Kidney epithelial cell (primary cell): ENCODE measurements at places on chromosomes 11 and 22.

GRCh38 chr11:16993495-16993894 is 20.7 kb downstream of the PLEKHA7 start:
- DNase-seq, result peak; percentile 82

- no peak for DNase-seq
Measured at GRCh38 chr11:33543823-33544222, 156.8 kb downstream of the C11orf91 start.

DNA sequence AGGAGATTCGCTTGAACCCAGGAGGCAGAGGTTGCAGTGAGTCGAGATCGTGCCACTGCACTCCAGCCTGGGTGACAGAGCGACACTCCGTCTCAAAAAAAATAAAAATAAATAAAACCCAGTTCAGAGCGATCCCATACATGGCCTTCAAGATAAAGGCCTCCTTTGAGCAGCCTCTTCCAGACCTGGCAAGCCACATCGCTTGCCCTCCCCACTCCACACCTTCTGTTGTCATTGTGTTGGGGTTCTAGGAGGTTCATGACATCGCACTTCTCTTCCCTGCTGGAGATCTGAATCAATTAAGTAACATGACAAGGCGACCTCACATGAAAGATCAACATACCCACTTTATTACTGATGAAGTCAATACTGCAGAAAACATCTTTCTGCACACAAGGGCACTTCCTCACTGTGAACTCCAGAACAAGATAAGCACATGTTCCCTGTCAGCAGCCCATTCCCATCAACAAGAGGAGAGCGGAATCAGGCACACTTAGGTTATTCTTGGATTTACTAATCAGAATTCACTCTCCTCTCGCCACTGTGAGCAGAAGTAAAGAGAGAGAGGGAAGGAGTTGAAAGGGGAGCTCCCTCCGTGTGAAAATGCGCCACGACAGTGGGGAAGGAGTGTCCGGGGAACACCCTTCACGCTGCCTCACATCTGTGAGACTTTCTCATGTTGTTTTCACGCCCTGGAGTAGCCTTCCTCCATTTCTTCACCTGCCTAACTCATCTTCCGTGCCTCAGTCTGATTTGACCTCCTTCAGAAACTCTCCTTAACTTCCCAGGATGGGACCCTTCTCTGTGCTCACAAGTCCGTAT is 38.3 kb downstream of the SC5D start:
- no peak for DNase-seq

DNA sequence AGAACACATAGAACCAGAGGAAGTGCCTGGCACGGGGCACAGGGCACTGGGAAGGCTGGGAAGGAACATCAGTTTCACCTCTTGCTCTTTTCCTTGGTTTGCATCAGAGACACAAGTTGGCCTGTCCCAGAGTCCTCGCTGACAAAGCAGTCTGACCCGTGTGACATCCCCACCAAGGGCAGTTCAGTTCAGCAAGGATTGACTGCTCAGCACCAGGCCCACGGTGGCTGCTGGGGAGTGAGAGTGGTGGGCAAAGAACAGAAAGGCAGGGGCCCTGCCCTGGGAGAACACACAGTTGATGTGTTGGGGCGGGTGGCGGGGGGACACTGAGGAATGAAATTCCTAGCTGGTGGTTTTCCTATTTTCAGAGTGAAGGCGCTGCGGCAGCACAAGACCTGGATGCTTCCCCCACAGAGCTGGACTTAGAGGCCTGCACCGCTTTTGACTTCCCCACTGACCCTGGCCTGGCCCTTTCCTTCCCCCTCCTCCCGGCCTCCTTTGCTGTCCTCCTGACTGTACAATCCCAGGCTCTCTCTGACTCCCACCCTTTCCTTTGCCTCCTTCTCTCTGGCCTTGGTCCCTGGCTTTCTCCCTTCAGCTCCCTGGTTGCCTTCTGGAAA is 2.2 kb upstream of the TMPRSS13 start:
- no peak for DNase-seq

DNA sequence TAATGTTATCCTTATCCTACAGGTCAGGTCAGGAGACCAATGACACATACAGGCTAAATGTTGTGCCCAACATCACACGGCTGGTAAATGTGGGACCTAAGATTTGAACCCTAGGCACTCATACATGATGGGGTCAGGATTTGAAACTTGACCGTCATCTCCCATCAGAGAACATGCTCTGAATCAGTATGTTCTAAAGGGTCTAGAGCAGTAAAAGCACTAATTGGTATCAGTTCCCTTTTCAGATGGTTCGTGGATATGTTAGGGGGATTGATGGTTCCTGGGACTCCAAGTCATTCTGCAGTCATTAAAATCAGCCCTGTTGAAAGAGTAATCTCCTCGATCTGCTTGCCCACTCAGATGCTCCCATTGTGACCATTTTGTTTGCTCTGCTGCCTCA is 65.5 kb downstream of the BMAL1 start:
- no peak for DNase-seq

- no peak for DNase-seq
Measured at GRCh38 chr11:8760896-8761295, 78.3 kb downstream of the RPL27A start.

DNA sequence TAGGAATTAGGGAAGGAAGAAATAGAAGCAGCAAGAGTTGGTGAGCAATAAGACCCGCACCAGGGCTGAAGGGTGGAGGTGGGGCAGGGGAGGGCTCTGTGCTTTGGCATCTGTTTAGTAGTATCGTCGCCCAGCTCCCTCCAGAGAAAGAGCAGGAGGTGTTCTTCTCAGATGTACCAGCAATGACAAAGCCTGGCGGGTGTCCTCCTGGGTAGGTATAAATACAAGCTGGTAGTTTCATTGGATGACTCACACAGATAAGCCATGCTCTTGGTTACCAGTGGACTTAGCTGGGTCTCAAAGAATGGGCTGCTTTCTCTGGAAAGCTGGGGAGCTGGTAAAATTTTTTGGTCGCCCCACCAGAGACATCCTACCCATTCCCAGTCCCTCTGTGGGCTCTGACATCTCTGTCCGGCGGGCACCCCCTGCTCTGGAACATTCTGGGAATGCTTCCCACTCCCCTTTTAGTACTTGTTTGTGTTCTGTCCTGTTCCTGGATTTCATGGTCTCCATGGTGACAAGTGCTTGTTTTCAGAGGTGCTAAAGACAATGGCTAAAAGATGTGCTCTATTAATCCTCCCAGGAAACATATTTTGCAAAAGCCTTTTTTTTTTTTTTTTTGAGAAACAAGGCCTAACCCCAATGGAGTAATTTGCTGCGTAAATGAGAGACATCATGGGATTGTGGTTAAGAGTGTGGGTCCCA is 15.4 kb upstream of the TUBA8 start:
- DNase-seq, result no peak

- no peak for DNase-seq
Measured at GRCh38 chr22:47071078-47071806, 308.8 kb downstream of the TBC1D22A start.

GRCh38 chr11:45384711-45385241 is 98.6 kb upstream of the SYT13 start:
- no peak for DNase-seq

- DNase-seq, result no peak
Measured at GRCh38 chr22:17120711-17121232, 388 bp downstream of the TMEM121B start.

DNA sequence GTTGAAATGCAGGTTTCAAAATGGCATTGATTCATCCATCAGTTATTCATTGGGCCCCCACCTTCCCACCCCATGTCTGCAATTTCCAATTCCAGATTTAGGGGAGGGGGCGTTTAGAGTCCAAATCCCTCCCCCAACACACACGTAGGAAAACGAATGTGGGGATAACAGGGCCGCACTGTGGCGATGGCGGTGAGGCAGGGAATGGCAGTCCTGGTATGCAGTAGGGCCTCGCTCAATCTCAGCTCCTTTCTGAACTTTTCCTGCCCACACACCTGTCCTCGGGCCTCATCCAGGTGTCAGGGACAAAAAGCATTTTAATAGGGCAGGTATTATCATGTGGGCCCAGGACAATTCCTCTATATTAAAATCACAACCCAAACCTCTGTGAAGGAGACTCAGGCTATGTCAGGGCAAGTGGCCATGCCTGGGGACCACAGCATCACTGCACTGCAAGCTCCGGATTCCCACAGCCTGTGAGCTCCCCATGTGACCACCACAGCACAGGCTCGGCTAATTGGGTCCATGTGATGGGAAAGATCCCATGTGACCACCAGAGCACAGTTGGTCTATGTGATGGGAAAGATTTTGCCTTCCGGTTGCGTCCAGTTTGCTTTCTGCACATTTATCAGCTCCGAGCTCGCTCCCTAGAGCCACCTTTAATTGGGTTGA is 44.5 kb downstream of the RTL6 start:
- DNase-seq, result no peak

DNA sequence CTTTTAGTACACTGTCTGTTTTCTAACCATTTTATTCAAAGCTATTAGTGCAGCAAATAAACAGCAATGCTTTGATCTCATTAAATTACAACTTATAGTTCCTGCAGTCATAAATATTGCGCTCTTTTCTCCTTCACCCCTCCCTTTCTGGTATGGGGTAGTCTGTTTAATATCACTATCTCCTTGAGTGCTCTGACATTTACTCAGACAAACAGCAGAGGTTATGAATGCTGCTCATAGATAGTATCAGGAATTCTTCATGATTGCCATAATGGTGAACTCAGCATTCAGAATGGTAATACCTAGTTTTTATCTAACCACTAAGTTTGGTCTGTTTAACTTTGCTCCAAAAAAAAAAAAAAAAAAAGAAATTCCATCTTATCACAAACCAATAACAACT is 87.4 kb downstream of the EIF3M start:
- no peak for DNase-seq

DNA sequence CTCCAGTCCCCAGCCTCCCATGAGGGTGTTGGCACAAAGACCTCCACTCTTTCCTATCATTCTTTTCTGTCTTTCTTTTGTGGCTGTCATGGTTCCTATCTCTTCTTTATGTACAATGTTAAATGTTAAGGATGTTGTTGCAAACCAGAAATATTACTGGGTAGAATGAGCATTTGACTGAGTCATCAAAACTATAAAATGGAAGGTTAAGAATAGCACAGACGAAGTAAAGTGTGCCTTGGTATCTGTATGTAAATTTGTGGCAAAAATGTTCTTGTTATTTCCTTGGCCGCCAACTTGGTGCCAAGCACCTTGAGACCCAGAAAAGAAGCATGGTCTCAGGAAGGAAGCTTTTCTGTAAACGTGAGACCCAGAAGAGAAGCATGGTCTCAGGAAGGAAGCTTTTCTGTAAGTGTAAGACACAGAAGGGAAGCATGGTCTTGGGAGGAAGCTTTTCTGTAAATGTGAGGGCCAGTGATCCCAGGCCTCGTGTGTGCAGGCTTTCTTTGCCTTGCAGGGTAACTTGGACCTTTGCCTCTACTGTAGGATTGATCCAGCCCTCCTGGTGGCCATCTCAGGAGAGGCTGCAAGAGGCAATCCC is 6.7 kb upstream of the PKP3 start:
- no peak for DNase-seq

DNA sequence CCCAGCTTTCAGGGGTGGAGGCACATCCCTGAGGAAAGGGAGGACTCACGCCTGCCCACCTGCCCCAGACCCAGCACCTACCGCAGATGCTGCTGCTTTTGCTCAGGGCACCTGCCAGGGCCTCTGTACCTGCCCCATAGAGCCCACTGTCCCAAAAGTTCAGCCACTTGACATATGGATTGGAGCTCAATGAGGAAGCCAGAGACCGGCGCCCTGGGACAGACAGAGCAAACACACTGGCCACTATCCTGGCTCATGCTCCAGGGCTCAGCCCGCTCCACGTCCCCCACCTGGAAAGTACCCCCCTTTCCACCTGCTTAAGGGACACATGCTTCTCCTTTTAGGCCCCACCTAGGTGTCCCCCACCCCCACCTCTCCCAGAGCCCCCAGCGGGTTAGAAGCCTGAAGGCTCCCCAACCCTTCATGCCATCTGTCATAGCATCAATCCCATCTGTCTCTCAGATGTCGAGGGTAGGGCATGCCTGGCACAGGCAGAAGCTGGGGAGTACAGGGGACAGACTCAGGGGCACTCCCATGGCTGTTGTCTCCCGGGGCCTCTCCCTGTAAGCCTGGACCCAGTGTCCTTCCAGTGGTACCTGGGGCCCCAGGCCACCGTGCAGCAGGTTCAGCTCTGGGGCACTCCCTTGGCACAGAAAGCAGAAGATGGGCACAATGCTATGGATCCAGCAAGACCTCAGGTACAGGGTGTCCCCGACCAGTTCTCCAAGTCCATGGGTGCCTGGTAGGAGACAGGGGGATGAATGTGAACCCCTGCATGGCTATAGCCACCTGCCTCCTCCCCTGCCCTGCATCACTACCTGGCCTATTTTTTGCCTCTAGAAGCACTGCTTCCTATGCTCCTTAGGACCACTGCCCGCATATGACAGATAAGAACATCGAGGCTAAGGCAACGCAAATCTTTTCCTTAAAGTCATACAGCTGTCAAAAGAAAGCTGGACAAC is 2.2 kb upstream of the P2RX6 start:
- no peak for DNase-seq

GRCh38 chr11:113710989-113711388 is 4.9 kb upstream of the TMPRSS5 start:
- DNase-seq, result no peak

DNA sequence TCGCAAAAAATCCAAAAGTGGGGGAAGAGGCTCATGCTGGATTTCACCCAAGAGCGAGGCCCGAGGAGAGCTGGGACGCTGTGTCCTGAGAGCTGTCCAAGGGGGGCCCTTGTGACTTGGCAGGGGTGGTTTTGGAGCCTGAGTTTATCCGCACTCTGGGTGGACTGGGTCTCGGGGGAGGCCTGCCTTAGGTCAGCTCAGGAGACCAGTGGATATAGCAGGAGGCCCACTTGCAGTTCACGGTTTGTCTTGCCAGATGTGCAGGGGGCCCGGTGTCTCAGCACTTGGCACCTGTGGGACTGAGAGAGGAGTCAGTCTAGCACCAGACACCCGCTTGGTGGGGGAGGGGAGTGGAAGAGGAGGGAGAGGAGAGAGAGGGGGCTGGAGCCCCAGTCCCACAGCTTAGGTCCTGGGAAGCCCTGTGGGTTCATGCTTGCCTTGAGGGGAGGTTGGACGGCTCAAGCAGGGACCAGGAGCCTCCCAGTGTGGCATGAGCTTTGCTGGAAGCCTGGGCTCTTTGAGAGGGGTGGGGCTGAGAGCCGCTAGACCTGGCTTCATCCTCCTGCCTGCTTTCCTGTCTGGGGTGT is 33.4 kb downstream of the PARVB start:
- no peak for DNase-seq

DNA sequence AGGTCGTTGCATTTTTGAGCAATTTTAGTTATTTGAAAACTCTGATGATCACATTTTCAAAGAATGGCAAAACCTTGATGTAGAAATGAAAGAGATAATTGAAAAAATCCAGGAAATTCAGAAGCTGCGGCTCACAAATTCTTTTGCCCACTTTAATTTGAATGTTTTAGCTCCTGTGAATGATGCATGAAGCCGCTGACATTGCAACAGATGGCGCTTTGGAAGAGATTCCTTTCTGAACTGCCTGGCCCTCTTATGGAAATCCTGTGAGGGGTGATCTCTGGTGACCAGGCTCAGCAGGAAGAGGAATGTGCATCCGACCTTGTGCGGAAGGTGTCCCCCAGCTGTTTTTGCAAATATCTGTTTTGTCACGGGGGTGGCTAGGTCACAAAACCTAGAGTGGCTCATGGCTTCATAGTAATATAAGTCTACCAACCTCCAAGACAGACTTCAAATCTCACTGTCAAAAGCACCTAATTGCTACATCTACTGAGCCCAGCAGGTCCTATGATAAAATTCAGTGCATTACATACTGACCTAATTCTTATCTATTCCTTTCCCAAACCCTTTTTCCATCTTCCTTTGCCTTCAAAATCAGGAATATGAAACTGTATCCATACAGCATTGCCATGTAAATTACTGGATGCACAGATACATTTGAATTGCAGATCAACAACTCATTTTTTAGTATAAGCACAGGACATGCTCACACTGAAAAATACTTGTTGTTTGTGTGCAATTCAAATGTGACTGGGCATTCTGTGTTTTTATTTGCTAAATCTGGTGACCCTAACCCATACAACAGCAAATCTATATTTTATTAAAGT is 412.7 kb downstream of the ETS1 start:
- DNase-seq, result no peak
